ENCODE measurements at places on chromosomes 3 and 15.

DNA sequence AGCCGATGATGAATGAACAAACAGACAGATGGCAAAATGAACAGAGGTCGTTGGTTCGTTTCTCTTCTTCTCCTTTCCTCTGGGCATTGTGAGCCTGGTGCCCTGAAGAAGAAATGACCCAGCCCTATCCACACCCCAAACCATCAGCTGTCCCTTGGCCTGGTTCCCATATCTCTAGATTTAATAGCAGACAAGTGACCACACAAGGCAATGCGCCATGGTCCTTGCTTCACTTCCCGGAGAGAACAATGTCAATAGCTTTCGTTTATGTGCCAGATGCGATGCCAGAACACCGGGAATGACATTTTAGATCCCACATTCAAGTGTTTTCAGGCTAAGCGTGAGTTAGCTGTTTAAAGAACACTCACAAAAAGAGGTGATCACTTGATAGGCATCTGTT, 17.7 kb downstream of the POC1A start:
- ATAC-seq: no peak

GRCh38 chr3:178084938-178085816, 451.1 kb upstream of the KCNMB2 start:
- peak; percentile 43 for ATAC-seq

- ATAC-seq: peak; percentile 47
Observed at GRCh38 chr3:16311960-16312451, 47.0 kb downstream of the OXNAD1 start.

- ATAC-seq: no peak
Observed at GRCh38 chr15:80750575-80750974, 28.6 kb upstream of the CEMIP start.

DNA sequence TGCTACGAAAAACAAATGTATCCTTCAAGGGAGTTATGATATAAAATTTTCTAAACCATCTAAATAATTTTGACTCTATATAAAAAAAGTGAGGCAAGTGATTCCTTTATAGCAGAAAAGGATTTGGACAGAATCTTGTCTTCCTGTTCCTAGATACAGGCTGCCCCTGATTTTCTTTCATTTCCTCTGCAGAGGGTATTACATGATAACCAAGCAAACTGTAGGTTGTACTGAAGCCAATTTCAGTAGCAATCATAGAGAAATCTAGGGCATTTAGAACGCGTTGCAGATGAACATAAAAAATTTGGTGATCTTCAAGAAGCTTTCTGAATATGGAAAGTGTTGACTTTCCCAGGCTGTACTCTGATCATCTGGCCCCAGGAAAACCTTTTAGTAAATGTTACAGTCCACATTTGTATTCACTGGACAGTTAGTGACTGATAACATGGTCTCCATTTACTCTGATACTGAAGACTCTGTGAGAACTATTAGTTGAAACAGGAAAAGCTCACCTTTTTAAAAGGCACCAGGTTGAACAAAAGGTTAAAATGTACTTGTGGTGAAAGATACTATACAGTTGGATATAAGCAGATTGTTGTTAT, 9.1 kb upstream of the UTS2B start:
- ATAC-seq: no peak

DNA sequence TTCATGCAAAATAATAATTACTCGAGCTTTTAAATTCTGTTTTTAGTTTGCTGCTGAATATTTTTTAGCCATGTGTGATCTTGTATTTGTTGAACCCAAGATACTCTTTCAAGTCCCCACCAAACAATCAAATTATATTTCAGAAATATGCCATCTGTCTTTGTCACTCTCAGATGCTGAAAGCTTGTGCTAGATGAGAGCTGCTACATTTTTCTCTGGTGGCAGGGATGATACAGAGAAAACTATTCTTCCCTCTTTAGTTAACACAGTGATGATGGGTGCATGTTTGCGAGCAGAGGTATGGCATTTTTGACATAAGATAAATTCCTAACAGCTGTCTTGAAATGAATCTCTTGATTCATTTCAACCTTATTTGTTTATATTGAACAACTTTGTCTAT, 100.6 kb upstream of the NPHP3 start:
- ATAC-seq: no peak

All from activated T-helper 17 cell treated with anti-CD3 and anti-CD28 coated beads, Interleukin-2, amount 50 U/mL, for 72 hours (primary cell).